Forelimb muscle (tissue), 1 donor: ENCODE measurements at places on chromosomes 16 and 17. TPM values are rescaled to one million over a fixed set of nuclear protein-coding genes. Genes with fewer than 3 reads are reported as not detected.

The PHB1 gene
- 133 TPM for polyA plus RNA-seq

The GPR179 gene
- 0.38 TPM for polyA plus RNA-seq

The TMEM238L gene
- 0.23 TPM for polyA plus RNA-seq

The KRT10 gene
- polyA plus RNA-seq = 35.8 TPM

DNA sequence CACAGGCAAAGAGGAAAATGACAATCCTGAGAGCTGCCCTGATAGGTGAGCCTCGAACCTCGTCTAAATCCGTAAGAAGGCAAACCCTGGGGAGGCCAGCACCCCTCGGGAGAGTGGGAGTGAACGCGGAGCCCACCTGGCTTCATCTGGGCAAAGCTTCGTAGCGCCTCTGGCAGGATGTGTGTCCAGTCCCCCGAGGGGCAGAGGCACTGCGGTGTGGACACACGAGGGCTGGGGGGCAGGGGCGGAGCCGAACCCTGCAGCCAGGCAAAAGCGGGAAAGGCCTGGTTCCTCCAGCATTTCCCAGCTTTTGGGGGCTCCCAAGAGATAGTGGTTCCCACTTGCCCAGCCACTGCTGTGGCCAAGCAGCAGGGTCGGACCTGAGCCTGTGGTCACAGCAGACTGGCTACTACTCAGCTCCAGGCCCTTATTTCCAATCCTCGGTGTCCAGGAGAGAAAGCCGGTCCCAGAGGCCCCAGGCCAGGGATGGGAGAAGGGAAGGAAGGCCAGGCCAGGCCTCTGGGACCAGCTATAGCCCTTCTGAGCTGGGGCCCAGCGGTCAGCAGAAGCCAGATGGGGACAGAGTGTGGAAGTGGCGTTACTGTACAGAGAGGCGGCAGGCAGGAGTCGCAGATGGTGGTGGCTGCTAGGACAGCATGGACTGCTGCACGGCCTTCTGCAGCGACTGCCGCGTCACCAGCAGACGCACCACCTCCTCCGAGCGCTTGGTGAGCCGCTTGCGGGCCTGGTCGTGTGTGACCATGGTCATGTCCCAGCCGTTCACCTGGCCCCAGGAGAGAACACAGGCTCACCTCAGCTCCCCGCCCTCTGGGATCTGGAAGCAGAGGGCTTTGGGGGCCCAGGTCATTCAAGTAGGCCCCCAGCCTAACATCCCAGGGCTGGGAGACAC is 5.0 kb downstream of the TAX1BP3 start:
- no peak for DNase-seq

DNA sequence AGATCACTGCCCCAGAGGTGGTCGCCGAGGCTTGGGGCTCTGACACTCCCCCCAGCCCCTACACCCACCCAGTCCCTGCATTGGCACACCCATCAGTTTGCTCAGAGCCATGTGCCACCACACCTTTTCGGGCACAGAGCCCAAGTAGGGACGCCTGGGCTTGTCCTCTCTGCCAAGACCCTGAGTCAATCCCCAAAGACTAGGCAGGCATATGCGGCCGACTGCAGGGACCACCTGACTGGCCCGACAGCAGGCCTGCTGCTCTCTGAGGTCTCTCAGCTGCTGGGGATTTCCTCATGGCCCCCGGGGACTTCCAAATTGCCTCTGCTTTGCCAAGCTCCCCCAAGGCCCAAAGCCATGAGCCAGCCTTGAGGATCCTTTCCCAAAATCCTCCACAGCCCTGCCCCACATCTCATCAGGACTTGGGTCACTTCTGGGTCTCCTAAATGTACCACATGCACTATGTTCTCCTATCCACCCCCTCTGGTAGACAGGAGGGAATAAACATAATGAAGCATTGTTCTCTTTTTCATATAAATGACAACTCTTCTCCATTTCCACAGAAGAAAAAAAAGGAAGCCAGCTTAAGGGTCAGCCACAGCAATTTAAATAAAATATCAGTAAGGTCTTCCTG is 30.6 kb downstream of the MYO18A start:
- DNase-seq = no peak

DNA sequence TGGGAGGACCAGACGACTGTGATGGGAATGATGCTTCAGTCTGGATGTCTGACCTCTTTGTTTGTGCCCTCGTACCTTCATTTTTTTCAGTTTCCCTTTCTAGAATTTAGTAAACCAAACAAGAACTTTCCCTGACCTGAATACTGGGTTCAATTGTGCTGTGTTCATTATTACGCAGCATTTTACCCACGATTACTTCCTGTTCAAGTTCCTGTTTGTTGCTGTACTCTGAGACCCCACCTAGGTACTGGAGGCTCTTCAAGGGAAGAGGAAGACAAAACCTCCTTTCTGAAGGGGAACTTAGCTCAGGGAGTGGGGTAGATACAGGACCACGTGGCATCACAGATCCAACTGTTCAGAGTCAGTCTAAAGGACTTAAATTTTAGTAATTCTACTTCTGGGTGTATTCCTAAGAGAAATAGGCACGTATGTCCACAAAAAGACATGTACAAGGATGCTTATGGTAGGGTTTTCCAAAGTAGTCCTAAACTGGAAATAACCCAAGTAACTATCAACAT is 9.2 kb upstream of the PRKCB start:
- DNase-seq = no peak

GRCh38 chr17:33895491-33895890 is 359.6 kb upstream of the CCL2 start:
- DNase-seq = no peak

GRCh38 chr17:37713624-37714023 is 31.2 kb downstream of the HNF1B start:
- no peak for DNase-seq
